ENCODE measurements at places on chromosomes 5 and 9.

GRCh38 chr5:149935431-149935901, 9.1 kb downstream of the PDE6A start:
- no peak for DNase-seq

DNA sequence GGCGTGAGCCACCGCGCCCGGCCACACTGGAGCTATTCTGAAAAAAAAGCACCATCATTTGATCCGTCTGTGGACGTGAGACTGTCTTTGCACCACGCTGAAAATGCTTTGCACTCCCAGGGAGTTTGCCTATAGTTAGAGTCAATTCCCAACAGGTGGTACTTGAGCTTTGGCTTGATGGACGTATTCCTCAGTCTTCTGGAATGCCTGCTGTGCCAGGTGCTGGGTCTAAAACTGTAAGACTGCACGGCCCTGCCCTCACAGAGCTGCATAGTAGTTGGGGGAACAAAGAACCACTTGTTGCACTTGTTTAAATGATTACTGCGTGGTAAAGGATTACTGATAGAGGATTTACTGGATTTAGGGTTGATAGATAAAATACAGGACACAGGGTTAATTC, 3.4 kb upstream of the CCNO start:
- no peak for DNase-seq

GRCh38 chr9:893843-894420, 52.4 kb downstream of the DMRT1 start:
- DNase-seq: peak; percentile 56

- peak; percentile 56 for DNase-seq
Measured at GRCh38 chr9:121278477-121279261, 10.7 kb downstream of the GSN start.

DNA sequence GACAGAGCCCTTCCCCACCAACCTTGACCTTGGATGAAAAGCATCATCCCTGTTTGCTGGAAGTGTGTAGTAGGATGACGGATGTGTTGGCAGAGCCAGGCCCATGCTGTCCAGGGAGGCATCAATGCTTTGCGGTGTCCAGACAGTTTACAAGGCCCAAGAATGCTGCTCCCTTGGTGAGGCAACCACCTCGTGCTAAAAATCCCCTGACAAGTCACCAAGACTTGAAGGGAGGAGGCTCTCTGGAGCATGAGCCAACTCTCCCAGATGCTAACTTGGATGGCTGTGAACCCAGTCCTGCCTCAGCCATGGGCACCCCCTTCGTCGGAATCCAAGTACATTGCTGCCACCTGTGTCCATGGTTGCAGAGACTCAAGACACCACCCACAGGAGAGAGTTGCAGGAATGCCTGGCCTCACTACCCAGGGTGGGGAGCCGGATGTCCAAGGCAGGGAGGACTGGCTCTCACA, 9.5 kb upstream of the NKD2 start:
- DNase-seq: peak; percentile 16

- DNase-seq: no peak
Measured at GRCh38 chr5:135533794-135534193, 2.0 kb downstream of the NEUROG1 start.

- DNase-seq: no peak
Measured at GRCh38 chr9:99274495-99274894, 52.4 kb downstream of the SEC61B start.

Data from stimulated activated CD8-positive, alpha-beta memory T cell treated with anti-CD3 and anti-CD28 coated beads, Interleukin-4, amount 100 ng/mL, for 48 hours (primary cell).